ENCODE measurements at places on chromosomes 16 and 17.

GRCh38 chr16:61002479-61003204 is 1033.6 kb downstream of the CDH8 start:
- DNase-seq: no peak

GRCh38 chr16:2231016-2231931 is 5.0 kb upstream of the DNASE1L2 start:
- no peak for DNase-seq

DNA sequence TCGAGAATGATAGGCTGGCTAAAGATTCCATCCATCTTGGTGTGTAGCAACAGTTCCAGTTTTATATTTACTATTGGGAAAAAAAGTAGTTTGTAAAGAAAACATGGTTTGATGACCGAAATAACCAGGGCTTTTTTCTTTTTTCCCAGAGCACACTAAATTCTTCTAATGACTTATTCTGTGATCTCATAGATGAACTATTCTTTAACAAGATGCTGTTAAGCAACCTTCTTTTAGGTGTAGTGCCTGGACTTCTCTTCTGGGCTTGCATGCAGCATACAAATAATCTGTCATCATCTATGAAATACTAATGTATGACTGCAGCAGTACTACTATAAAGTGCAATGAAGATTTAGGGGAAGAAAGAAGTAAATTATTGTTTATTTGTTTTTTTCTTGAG is 11.0 kb upstream of the CAPNS2 start:
- no peak for DNase-seq

DNA sequence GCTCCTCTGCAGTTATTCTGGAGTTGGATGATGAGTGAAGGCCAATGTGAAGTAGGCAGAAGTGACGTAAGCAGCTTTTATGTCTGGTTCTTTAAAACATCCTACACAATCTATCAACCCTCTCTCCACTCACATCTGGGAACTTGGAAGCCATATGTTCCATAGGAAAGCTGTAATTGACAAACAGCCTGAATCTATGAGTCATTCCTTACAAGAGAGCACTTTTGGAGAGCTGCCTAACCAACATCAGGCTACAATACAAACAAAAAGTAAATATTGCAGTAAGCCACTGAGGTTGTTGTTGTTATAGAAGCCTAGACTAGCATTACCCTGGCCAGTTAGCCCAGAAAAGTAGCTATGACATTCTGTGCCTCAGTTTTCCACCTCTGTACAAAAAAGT is 5.9 kb downstream of the CCL7 start:
- DNase-seq: no peak

DNA sequence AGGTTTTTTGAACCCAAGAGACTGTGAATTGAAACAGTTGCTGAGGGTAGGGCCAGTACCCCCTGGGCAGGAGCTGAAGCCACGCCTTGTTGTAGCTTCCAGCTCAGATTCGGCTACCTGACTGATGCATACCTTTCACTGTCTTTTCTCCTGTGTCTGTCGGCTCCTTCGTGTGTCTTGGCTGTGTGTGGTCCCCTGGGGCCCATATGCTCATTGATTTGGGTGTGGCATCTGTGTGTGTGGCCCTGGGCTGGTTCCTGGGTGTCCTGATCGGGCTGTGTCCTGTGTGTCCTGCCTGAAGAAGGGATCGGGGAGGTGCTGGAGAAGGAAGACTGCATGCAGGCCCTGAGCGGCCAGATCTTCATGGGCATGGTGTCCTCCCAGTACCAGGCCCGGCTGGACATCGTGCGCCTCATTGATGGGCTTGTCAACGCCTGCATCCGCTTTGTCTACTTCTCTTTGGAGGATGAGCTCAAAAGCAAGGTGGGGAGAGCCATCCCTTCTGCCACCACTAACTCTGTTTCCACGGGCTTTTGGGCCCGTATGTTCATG is 20.9 kb downstream of the CASKIN2 start:
- DNase-seq: no peak

GRCh38 chr16:27385398-27385797 is 16.6 kb upstream of the IL21R start:
- DNase-seq: no peak

DNA sequence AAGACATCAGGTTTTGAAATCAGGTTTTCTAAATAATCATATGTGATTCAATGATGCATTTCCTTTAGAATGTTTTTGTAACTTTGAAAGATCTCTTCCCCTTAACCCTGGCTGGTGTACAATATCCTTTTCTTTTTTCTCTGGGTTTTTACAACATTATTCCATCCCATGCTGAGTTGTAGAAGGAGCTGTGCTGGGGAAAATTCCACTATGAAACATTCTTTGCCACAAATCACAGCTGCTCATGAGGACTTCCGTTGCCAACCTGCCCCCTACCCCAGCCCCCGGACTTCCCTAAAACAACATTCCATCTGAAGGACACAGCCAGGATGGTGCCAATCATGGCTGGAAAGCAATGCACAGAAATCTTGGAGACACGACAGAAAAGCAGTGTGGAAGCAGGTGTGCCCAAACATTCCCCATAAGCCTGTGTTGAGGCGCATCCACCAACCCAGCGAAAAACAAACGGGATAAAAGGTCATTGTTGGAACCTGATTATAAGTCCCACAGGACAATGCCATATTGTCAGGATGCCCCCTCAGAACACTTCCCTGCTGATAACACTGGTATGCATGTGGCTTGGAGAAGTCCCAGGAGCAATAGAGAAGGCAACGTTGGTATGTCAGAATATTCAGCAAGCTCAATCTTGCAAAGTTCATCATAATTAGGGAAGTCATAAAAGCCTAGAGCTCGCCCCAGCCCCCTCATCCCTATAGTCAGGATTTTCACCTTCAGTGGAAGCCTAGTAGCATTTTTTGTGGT is 475.0 kb downstream of the HS3ST3B1 start:
- no peak for DNase-seq

- no peak for DNase-seq
Measured at GRCh38 chr17:2410951-2411350, 10.1 kb upstream of the MNT start.

GRCh38 chr16:53713403-53714204 is 9.6 kb downstream of the FTO start:
- DNase-seq: no peak

- peak; percentile 42 for DNase-seq
Measured at GRCh38 chr16:85027958-85028684, 526 bp downstream of the KIAA0513 start.

DNA sequence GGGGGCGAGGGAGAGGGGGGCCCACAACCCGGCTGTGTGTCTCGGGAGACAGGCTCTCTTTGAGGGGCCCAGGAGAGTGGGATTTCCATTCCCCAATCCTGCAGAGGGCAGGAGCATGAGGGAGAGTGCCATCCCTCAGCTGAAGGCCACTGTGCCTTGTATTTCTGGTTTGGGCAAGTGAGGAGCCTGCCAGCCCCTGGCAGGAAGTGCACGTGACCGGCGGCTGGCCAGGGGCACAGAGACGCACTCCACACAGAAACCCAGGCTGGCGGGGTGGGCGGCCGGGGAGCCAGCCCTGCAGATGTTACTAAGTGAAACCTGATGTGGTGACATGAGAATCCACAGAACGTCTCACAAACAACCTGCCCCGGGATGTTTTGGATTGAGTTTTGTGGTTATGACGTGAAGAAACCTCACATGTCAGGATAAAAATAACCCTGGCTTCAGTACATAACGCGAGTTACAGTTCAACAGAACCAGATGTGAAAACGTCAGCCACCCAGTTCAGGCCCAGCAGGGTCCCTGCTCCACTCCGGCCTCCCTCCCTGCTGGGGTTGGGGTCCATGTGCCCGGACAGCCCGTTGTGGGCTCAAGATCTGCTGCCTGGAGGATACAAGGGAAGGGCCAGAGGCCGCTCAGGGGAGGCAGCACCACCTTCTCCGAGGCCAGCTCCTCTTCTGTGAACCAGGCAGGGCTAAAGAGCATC is 51.7 kb upstream of the MTSS2 start:
- peak; percentile 55 for DNase-seq

- no peak for DNase-seq
Measured at GRCh38 chr17:48892940-48893645, 506 bp downstream of the ATP5MC1 start.

DNA sequence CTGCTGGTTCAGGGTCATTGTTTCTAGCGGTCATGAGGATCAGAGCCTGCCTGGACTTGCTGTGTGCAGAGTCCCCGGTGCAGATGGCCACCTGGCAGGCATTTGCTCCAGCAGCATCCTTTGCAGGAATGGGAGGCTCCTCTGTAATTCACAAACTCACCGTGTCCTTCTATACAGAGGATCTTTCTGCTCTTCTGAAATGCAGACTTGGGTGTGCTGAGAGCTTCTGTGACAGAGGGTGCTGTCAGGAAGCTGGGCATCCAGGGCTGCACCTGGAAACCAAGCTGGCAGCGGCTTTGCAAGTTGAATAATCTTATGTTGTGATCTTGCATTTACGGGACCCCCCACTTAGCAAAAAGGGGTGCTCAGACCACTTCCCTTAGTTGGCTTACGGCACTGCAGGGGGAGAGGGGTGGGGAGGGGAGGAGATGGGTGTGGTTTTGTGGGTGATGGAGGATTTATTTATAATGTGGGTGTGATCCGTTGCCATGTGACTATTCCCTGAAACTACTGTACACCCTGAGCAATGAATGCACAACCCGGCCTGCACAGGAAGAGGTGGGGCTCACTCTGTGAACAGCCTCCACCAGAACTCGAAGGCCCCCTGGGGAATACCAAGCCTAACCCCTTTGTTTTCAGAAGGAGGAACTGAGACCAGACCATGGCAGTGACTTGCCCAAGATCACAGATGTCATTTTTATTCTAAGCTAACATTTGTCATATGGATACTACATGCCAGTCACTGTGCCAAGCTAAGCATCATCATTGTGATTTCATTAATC is 178.3 kb downstream of the PRKCB start:
- peak; percentile 68 for DNase-seq
